Stimulated activated CD8-positive, alpha-beta memory T cell treated with anti-CD3 and anti-CD28 coated beads, Interleukin-15, amount 100 ng/mL, for 1 hour (primary cell): ENCODE measurements at places on chromosomes 5 and 9.

DNA sequence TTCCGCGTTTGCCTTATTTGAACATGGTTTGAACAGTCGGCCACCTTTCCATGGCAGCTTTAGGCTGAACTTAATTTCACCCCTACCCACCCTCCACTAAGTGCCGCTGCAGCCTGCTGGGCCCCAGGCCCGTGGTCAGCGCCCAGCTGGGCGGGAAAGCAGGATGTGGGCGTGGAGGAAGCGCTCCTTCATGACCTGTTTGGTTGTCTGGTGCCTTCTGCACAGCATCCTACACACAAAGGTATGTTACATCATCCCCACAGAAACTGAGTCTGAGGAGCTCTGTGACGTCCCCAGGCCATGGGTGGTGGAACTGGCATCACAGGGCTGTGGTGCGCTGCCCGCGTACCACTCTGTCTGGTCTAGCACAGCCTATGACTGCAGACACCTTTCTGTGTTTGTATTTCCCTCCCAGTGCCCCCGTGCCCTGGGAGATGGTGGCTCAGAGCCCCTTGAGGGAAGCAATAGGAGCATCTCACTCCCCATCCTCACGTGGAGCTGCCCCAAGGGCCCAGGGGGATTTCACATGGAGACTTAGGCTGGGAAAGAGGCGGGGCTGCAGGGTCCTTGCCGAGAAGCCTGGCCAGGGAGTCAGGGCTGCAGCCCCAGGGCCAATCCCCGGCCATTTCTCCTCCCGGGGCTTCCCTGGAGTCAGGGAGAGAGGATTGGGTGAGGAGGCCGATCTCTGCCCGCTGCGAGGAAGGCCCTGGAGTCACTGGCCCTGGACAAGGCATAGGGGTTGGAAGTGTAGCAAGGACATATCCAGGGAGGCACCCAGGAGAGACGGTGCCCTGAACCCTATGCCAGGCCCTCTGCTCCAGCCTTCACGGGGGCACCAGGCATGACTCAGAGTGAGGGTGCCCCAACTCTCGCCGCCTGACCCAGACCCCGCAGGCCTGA lies 37.5 kb upstream of the SUSD3 start:
- no peak for DNase-seq

DNA sequence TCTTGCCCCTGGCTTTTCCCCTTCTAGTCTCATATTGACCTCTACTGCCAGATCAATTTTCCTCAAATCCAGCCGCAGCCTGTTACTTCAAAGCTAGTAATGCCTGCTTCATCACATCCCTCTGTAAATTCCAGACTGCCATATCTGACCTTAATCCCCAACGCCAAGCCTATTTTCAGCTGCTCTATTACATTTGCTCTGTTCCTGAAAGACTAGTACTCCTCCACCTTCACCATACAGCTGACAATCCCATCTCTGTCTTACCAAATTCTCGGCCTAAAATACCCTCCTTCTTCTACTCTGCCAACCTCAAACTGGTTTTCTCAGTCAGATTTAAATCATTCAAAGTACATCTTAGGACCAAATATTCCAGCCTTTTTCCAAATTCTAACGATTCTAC lies 420.2 kb downstream of the RAB3C start:
- no peak for DNase-seq

DNA sequence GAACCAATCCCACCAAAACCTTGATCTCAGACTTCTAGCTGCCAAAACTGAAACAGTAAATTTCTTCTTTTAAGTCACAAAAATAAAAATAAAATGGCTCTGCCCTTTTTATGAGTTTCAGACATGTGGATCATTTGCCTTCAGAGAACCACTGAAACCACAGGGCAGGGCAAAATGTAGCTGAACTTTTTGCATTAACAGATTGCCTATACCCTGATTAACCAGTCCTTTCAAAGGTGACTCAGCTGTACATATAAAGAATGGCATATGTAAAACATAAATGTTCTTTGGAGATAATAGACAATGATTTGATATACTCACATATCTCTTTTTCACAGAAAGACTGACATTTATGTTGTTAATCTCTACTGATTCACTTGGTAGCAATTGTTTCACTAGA lies 187.1 kb upstream of the GRIN3A start:
- no peak for DNase-seq

GRCh38 chr9:109950710-109951443 lies 170.9 kb downstream of the PALM2AKAP2 start:
- DNase-seq: no peak
